ENCODE measurements at places on chromosomes 2 and 18.

- DNase-seq, result peak; percentile 87
Observed at GRCh38 chr2:43174368-43174916, 52.0 kb downstream of the ZFP36L2 start.

- DNase-seq, result no peak
Observed at GRCh38 chr18:56721031-56721430, 69.9 kb downstream of the WDR7 start.

- no peak for DNase-seq
Observed at GRCh38 chr18:8402237-8402636, 207.0 kb upstream of the RAB12 start.

DNA sequence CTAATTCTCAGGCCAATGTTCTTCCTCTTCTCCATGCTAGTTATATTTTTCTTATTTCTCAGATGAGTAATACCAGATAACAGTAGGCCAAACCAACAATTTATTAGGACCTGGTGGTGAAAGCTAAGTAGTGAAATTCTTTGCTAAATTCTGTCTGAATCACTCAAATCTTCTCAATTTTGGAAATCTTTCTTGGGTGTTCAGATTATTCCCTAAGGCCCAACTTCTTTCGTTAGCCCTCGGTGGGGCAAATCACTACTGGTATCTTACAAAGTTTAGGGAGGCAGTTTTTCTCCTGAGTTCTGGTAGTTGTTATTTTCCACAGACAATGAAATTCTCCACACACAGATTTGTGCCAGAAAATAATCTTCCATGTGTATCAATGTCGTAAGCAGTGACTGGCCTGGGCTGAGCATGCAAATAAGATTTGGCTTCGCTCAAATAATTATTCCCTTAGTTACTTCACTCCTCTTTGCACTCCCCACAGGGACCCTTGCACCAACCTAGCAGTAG lies 443.5 kb upstream of the SLC14A2 start:
- no peak for DNase-seq

DNA sequence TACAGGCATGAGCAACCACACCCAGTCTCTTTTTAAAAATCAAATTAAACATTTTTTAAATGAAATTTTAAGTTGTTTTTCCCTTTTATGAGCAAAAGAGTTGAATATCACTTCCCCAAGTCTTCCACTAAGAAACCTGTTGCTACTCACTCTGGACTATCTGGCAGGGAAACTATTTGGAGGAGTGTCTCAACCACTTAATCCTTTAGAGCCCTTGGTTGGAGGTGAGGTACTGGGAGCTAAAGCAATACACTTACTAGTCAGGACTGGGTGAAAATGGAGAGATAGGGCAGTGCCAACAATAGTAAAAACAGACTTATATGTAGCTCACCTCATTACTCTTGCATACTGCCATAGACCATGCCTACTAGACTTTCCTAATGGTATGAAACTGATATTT lies 135.5 kb downstream of the RND3 start:
- DNase-seq, result no peak

DNA sequence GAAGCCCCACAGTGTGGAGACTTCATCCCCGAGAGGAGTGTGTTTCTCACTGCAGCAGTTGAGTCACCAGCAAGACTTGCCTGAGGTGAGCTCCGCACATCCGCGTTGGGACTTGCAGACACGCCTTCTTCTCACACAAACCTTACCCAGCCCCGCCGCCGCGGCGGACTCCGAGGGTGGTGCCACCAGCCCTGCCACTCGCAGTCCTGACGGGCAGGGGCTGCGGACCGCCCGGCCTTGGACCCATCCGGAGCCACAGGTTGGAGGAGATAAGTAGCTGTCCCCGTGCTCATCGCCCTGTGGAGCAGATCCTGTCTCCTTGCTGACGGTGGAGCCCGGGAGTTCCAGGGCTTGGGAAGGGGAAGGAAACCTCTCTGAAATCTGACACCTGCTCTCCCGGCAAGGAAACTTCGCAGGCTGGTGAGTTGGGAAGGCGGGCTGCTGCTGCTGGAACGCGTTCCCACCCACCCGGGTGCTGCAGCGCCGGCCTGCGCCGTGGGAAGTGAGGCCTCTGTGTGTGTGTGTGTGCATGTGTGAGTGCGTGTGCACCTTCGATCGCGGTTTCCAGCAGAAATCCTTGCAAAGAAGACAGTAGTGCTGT lies at the start of gene RAB27B:
Gene RAB27B, plus strand, starts transcription at position 197 of the 601 bp plus-strand sequence. CDS start 49,109 bp downstream, outside the sequence.
- peak; percentile 75 for DNase-seq
